ENCODE measurements at places on chromosomes 12 and 14.

DNA sequence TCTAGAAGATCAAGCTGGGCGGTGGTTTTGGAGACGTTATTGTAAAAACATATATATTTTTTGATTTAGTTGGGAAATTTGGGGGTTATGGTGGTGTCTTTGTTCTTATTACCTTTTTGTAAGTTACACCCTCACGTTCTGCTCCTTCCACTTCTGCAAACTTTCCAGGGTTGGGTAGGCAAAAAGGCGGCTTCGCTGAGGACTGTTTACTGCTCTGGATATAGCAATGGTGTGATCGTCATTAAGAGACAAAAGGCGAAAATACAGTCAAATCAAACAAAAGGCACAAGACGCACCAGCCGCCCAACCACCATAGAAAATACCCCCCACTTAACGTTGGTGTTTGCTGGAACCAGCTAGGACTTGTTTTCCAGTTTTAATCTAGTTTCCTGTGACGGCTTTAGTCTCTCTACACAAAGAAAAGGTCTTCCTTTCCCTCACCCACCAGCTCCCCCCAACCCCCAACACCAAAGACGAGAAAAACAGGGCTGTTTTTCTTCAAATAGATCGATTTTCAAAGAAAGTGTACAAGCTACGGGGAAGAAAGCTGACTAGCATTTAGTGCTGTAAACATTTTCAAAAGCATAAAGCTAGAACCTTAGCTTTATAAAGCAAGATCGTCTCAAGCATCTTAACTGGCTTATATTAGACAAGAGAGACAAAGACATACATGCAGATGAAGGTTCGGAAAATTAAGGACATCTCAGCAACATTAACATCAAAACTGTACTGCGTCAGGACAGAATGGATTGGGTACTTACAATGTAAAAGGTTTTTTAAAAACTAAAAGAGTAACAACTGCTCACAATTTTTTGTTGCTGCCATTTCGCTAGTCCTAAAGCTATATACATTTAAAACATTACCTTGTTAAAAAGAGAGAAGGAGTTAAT is 2.0 kb upstream of the SETD1B start:
- H3K4me3 ChIP-seq, result peak overlapping the region; percentile 74
- 0 out of 2 replicates have a peak, but pooled peaks cover 2% of the 10 kb centered on the region for H3K36me3 ChIP-seq
- no peak for DNase-seq
- H3K4me1 ChIP-seq, result peaks cover 36% of the 10 kb centered on the region
- no peaks in the 10 kb centered on the region for H3K27me3 ChIP-seq

DNA sequence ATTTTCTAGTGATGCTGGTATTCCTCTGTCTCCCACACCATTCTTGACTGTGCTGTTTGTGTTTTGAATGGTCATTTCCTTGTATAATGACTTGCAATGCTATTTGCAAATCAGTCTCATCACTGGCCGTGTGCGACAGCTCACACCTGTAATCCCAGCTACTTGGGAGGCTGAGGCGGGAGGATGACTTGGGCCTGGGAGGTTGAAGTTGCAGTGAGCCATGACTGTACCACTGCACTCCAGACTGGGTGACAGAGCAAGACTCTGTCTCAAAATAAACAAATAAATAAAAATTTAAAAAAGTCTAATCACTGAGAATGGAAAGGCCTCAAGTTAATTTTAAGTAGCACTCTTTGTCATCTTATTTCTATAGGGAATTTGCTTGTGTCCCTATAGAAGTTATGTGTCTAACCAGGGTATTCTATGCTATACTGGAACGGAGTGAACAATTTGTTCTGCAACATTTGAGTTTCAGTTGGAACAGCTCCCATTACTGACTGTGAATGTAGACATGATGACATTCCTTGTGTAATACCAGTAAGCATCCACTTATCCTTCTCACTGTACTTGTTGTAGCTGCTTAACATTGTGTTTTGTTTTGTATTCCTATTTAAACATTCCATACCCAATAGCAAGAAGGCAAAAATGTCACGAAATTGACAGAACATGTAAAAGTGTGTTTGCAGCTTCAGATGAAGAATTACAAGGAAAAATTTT is 126.3 kb downstream of the MGST1 start:
- DNase-seq, result no peak
- no peaks in the 10 kb centered on the region for H3K36me3 ChIP-seq
- no peaks in the 10 kb centered on the region for H3K27me3 ChIP-seq
- H3K4me1 ChIP-seq, result no peaks in the 10 kb centered on the region
- H3K4me3 ChIP-seq, result no peak overlapping the region

DNA sequence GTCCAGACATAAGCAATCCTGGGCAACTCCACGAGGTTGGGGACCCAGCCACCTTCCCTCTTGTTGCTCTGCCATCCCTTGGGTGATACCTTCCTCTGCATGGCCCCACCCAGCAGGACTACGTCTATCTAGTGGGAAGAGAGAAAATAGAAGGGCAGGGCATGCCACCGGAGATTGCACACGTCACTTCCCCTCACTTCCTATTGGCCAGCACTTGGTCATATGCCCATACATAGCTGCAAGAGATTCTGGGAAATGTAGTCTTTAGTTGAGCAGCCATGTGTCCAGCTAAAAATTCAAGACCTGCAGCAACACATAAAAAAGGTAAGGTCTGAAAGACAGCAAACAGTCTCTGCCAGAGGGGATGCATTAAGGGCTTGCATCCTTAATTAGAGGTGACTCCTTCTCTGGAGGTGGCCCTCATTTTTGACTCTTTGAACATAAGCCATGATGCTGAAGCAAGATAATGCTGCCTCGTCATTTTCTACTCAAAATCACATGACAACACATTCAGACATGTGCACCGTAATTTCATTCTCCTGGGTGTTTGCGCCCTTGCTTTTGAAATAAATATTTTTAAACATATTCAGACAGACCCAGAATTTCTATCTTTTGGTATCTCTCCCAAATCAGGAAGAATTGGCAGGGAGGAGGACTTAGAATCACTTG is 91.8 kb upstream of the PWP1 start:
- no peaks in the 10 kb centered on the region for H3K27me3 ChIP-seq
- peak; percentile 26 for DNase-seq
- H3K4me3 ChIP-seq, result no peak overlapping the region

GRCh38 chr14:62921466-62921865 is 123.8 kb downstream of the KCNH5 start:
- no peaks in the 10 kb centered on the region for H3K4me1 ChIP-seq
- H3K27ac ChIP-seq, result no peak overlapping the region
- no peaks in the 10 kb centered on the region for H3K36me3 ChIP-seq
- H3K4me3 ChIP-seq, result no peak overlapping the region

DNA sequence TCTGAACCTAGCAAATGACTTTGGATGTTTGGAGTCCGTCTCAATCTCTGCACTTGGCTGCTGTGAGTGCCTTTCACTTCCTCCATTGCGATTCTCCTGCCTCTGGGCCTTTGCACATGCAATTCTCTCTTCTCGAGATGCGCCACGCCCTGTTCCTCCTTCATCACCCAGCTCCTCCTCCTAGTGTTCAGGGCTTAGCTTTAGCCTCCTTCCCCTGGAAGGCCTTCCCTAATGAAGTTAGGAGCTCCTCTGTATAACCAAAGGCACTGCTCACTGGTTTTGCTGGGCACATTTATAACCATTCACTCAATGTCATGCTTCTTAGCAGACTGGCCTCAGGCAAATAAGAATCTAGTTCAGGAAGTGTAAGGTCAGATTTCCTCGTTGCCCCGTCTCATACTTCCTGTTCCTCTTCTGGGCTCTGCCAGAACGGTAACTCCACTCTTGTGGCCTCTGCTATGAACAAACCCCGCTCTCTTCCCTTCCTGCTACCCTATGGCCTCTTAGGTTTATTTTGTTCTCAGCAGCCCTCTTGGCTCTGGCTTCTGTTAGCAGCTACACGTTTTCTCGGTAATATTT is 171.4 kb downstream of the CRADD start:
- no peaks in the 10 kb centered on the region for H3K4me1 ChIP-seq
- DNase-seq, result peak; percentile 47
- H3K27me3 ChIP-seq, result no peaks in the 10 kb centered on the region
- H3K27ac ChIP-seq, result no peak overlapping the region
- H3K4me3 ChIP-seq, result no peak overlapping the region

Measured in SJCRH30 (cell line).